Activated T-cell treated with anti-CD3 and anti-CD28 coated beads, Interleukin-2, amount 50 U/mL, for 72 hours (primary cell): ENCODE measurements at places on chromosomes 3 and 15.

DNA sequence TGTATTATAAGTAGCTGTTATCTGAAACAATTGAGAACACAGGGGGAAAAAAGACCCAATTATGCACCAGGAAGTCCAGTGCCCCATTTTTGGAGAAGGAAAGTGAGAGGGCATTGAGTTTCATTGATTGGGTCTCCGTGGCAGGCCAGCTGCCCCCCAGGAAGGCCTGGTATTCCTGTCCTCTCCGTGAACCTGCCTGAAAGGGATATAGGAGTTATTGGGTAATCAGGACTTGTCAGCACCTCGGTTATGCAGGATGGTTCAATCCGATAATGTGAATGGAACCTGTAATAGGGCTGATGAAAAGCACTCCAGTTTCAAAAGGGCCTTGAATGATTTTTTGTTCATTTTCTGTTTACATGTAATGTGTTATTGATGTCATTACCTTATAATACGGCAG is 122.0 kb upstream of the RARB start:
- no peak for DNase-seq

GRCh38 chr3:105527535-105527934 is 160.8 kb downstream of the ALCAM start:
- DNase-seq, result no peak

DNA sequence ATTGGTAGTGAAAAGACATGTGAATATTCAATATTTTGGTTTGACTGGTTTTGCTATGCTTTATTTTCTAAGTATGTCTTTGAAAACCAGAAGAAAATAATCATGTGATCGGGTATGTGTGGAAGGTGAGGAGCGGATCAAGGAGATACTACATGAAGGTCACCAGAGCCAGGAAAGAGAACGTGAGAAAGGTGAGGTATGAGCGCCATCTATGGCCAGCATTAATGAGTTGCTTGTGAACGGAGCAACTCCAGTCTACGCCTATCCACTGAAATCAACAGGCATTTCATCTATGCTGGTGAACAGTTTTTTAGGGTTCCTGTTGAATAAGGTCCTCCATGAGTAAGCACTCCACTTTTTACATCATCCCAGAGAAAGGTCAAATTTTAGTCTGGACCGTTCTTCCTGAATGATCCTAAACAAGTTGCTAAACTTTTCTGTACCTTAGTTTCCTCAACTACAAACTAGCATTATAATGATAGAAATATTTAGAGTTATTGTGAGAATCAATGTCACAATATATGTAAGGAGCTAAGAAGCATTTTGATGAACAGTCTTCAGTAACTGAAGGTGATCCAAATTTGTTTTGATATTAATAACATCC is 1435.2 kb upstream of the CADM2 start:
- DNase-seq, result peak; percentile 2

DNA sequence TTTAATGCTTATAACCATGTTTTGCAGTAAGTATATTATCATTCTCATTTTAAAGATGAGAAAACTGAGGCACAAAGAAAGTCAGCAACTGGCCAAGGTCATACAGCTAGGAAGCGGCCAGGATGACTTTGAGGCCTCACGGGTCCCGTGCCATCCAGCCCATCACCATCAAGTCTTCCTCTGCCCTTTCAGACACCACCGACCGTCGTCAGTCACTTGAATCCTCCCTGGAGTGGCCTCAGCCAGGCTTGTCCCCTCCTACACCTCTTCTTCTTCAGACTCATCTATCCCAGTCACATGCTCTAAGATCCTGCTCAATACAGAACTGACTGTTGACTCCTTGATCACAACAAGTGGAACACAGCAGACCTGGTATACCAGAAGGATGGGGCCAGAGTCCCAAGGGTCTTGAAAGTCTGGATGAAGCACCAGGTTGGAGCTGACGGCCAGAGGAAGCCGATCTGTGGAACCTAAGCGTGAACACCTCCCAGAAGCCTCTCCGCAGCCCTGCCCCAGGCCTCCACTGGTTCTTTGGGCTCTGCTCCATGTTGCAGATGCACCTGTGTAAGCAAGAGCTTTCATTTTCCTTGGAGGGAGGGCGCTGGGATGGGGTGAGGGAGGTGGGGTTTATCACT is 22.1 kb downstream of the ITGA11 start:
- no peak for DNase-seq

DNA sequence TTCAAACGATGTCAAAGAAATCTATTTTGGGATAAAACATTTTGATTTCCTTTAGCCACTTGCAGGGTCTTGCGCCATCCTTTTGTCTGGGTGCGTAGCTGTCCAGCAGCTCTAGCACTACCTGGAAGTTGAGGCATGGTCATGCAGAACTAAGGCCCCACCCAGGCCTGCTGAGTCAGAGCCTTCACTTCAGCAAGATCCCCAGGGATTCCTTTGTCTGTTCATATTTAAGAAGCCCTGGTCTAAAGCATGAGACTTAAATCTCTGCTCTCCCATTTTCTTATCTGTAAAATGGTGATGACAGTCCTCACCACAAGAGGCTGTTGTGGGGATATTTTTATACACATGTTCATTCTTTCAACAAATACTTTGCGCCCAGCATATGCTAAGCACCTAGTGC is 99.0 kb upstream of the CTDSPL start:
- DNase-seq, result no peak

- DNase-seq, result no peak
Observed at GRCh38 chr3:168272343-168272985, 176.7 kb upstream of the GOLIM4 start.
